ENCODE measurements at places on chromosomes 7 and 10.
A peak's percentile ranks its signal among the peaks of the same experiment; 100 is the strongest.

DNA sequence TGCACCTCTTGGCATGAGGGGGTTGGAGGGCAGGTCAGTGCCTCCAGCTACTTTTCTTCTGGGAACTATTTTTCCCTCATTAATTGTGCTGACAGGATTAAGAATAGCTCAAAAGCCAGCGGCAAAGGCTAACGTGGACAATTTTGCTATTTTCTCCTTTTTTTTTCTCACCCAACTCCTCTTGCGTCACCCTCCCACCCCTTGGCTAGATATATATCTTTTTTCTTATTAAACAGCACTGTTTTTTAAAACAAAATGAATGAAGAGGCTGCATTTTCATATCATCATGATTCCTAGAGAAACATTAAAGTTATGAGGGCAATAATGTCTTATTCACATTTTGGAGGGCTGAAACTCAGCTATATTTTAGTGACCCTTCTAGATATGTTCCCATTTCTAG, 251.8 kb upstream of the NFE2L3 start:
- ATAC-seq: no peak

DNA sequence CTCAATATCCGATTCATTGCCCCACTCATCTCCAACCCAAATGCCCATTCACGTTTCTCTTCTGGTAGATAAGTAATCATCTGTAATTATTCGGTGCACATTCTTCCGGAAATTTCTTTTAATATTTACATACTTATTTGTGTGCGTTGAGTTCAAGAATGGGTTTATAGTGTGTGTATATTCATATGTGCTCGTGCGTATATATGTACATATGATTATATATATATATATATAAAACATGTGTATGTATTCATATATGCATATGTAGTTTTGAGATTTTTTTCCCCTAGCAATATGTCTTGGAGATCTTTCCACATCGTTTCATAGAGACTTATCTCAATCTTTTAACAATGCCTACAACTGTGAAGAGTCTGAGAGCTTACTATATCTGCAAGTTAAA, 118.2 kb downstream of the MDFIC start:
- no peak for ATAC-seq

DNA sequence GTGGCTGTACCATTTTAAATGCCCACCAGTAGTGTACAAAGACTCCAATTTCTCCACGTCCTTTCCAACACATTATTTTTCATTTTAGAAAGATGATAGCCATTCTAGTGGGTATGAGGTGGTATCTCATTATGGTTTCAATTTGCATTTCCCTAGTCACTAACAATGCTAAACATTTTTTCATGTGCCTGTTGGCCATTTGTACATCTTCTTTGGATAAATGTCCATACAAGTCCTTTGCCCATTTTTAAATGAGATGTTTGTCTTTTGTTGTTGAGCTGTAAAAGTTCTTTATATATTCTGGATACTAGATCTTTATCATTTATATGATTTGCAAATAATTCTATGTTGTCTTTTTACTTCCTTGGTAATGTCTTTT, 18.9 kb upstream of the BPGM start:
- no peak for ATAC-seq

DNA sequence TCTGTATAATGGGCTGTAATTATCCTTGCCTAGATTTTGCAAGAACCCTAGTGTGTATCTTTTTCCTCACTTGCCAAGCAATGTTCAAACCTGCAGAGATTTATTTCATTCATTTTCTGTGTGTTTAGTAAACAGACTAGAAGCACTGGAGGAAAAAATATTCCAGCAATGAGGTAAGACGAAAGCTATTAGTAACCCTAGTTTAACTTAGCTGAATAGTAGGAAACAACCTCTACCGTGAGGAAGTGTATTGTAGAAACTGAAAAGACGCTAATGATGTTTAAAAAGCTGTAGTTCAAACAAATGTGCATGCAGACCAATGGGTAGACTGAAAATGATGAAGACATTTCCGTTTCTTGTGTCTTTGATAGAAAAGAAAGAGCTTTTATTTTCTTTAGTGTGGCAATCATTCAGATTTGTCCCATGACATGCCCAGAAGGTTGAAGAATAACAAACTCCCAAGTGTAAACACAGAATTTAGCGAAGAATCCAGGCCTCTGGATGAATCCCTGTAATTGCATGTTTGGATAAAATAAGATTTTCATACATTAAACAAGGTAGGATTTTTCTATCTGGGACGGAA, 20.7 kb downstream of the CAV1 start:
- no peak for ATAC-seq

DNA sequence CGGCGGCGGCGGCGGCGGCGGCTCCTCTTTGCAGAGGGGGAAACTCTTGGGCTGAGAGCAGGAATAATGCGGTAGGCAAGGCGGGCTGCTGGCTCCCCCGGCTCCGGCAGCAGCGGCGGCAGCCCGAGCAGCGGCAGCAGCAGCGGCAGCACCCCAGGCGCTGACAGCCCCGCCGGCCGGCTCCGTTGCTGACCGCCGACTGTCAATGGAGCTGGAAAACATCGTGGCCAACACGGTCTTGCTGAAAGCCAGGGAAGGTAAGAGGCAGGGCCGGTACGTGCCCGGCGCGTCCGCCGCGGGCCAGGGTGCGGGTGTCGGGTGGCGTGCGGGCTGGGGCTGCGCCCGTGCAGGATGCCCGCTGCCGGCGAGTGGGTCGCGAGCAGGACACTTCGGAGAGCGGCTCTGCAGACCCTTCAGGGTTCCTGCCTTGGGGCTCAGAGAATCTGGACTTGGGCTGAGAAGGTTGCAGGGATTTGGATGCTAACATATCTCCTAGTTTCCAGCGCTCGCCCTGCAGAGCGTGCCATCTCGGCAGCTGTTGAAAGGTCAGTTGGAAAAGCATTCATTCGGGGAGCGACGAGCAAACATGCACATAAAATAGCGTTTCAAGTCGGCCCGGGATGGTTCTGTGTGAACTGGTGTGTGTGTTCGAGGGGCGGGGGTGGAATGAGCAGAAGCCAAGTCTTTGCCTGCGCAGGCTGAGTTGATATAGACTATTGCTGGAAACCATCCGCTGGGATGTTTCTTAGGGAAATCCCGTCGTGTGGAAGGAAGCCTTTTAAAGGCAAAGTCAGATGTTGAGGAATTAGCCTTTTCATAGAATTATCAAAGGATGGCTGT, 562 bp downstream of the GRK5 start:
- ATAC-seq: peak; percentile 18

DNA sequence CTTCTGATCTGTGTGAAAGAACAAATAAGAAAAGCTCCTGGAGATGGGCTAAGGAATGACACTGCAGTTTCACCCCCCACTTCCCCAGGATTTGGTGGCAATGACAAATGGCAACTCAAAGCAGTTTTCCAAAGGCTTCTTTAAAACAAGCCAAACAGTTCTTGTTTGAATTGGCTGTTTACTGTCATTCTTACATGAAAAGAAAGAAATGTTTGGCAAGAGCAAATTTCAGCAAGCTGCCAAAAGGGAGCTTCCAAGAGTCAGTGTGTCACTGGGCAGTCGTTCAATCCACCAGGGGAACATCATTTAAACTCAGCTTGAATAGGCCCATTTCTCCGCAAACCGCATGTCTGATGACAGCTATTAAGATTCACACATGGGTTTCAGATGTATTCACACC, 119.0 kb upstream of the RHOBTB1 start:
- ATAC-seq: no peak

GRCh38 chr7:96017877-96018276, 245.5 kb downstream of the DYNC1I1 start:
- no peak for ATAC-seq

DNA sequence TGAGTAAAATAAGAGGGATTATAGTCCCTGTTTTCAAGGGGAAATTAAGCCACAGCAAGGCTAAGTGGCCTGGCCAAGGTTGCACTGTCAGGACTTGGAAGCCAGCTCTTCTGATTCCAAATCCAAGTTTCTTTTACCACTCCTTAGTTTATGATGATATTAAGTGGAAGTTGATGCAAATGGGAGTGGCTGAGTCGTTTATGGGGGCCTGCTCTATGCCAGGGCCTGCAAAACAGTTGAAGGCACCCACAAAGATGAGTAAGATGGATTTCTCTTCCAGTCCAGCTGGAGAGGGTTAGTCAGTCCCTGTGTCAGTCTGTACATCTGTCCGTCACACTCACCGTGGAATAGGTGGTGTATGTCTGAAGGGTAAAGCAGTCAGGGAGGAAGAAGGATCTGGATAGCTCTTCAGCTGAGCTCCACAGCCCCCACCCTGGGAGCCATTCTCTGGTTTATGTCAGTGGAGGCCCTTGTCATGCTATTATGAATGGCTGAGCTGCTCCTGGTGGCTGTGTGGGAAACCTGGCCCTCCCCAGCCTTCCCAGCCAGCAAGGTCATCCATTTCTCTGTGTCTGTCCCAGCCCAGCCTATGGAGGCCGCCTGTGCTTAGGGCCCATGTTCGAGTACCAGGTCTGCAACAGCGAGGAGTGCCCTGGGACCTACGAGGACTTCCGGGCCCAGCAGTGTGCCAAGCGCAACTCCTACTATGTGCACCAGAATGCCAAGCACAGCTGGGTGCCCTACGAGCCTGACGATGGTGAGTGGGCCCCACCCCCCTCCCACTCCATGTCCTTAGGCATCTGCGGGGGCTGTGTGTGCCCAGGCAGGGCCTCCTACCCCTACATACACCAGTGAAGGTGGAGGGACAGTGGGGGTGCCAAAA, 44.5 kb downstream of the TBATA start:
- no peak for ATAC-seq

- no peak for ATAC-seq
These were observed 74.1 kb downstream of the TACC2 start for GRCh38 chr10:122062831-122063674.

DNA sequence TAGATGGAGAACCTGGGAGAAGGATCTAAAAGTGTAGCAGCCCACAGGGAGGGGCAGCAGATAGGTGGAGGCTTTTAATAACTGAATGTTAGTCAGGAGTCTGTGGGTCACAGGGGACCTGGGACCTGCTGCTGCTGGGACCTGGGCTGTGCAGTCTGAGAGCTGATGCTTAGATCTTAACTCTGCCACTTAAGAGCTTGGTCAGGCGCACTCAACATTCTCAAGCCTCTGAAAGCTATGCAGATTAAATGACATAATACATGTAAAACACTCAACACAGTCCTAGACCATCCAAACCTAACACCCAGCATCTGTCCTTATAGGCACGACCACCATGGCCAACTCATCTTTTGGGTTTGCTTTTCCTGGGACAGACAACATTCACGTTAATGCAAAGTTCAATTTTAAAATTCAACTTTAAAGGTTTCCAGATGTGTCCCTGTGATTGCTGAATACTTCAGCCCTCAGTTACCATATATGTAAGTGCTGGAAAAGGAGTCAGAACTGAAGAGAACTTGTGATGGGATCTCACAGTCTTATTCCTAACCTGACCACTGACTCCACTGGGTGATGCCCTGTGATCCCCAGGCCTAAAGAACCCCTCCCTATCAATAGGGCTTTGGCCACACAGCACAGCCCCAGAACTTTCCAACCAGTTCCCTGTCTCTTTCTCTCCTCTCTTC, 321.0 kb downstream of the PLXNA4 start:
- no peak for ATAC-seq

- no peak for ATAC-seq
These were observed 363.6 kb downstream of the ANKRD30A start for GRCh38 chr10:37488792-37489657.

GRCh38 chr7:152924238-152924637, 164.7 kb downstream of the ACTR3B start:
- ATAC-seq: no peak

DNA sequence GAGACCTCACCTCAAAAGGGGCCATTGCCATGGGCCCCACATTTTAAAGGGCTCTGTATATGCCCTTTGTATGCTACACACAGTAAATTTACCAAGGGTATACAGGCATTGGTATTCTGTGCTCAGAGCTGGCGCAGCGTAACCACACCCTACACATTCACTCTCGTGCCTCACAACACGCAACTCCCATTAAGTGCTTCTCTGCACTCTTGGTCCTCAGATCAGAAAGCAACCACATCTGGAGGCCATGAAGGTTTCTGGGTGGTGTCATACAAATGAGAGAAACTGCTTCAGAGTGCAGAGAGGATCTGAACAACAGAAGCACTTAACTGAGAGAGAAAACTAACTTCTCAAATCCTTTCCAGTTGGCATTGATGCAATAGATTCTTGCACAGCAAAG, 9.4 kb upstream of the CACUL1 start:
- ATAC-seq: no peak

DNA sequence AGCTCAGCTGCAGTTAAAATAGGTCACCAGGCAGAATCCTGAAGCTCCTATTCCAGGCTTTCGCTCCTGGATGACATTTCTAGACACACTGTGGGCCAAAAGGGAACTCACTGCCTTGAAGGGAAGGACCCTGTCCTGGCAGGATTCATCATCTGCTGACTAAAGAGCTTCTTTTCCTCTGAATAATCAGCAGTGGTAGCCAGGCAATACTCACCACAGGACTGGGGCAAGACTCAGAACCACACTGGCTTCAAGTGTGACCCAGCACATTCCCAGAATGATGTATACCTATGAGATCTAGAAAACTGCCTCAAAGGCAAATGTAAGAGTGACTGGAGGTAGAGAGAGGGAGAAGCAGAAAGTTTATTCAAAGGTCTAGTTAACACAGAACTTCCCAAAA, 29.5 kb upstream of the EBF3 start:
- ATAC-seq: no peak

- no peak for ATAC-seq
These were observed 4.0 kb downstream of the CYP3A4 start for GRCh38 chr7:99779949-99780348.

DNA sequence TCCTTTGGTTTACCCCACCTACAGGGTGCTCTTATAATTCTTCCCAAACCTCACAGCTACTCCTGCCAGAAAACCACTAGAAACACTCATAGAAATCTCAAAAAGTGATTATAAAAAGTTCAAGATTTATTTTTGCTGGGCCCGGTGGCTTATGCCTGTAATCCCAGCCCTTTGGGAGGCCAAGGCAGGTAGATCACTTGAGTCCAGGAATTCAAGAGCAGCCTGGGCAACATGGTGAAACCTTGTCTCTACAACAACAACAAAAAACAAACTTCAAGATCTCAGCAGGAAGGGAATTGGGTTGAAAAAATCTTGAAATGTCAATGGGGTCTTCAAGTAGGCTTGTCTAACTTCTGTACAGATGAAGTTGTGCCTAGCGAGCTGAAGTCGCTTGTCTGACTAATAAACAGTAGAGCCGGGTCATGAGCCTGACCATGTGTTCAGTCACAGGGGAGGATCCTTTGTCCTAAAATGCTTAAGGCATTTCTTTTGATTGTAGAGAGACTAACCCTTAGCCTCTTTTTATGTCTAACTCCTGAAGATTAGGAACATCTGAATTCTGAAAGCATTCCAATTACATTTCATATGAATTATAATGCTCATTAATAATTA, 124.6 kb downstream of the NOC3L start:
- no peak for ATAC-seq

GRCh38 chr10:34186745-34187144, 628.4 kb downstream of the PARD3 start:
- ATAC-seq: no peak

DNA sequence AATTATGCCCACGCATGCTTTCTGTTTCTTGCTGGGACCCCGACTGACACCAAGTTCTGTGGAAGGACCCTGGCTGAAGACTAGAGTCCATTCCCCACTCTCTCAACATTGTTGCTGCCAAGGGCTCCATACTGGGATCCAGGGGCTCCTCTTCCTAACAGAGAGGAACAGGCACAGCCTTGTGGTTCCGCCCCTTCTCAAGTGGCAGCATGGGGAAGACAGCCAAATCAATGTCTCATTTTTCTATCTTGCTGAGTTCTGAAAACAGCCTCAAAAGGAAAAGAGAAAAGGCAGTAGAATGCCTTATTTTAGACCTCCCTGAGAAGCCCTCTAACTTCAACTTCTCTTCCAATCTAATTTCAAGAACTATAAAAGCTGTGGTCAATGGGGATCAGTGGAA, 23.7 kb upstream of the LAMB1 start:
- no peak for ATAC-seq
